COR-L47 (cell line): ENCODE measurements at places on chromosomes 4 and X.

DNA sequence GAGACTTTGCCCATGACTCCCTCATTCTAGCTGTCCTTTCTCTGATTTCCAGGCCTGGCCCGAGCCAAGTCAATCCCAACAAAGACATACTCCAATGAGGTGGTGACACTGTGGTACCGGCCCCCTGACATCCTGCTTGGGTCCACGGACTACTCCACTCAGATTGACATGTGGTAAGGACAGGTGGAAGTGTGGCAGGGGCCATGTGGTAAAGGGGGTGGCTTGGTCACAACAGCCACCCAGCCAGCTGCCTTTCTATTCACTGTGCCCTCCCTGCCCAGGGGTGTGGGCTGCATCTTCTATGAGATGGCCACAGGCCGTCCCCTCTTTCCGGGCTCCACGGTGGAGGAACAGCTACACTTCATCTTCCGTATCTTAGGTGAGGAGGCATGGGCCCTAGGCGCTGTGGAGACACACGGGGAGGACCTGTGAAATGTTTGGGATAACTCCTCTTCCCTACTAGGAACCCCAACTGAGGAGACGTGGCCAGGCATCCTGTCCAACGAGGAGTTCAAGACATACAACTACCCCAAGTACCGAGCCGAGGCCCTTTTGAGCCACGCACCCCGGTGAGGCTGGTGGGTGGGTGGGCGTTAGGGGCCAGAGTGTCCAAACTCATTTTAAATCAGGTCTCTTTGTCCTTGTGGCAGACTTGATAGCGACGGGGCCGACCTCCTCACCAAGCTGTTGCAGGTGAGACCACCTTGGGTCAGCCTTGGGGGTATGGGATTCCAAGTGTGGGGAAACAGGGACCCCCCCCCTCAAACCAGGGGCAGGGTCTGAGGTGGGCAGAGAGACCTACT lies 6.1 kb upstream of the USP11 start:
- DNase-seq = no peak

DNA sequence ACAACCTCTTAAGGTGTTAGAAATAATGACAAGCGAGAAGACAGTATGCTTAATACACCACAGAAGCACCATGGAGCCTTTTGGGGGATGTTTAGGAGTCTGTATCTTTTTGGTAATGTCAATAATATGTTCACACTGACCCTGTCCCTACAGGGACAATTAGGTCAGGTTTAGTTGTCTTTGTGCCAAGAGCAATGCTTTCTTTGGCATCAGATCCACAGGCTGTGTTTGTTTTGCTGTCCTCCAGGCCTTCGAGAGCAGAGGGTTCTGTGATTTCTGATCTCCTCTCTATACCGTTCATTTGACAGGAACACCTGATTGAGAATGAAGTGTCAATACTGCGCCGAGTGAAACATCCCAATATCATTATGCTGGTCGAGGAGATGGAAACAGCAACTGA lies 153.8 kb downstream of the DCLK2 start:
- no peak for DNase-seq

GRCh38 chrX:112341598-112341997 lies 259.0 kb upstream of the TRPC5 start:
- no peak for DNase-seq

GRCh38 chr4:42454755-42455420 lies 57.6 kb downstream of the SHISA3 start:
- DNase-seq = no peak

DNA sequence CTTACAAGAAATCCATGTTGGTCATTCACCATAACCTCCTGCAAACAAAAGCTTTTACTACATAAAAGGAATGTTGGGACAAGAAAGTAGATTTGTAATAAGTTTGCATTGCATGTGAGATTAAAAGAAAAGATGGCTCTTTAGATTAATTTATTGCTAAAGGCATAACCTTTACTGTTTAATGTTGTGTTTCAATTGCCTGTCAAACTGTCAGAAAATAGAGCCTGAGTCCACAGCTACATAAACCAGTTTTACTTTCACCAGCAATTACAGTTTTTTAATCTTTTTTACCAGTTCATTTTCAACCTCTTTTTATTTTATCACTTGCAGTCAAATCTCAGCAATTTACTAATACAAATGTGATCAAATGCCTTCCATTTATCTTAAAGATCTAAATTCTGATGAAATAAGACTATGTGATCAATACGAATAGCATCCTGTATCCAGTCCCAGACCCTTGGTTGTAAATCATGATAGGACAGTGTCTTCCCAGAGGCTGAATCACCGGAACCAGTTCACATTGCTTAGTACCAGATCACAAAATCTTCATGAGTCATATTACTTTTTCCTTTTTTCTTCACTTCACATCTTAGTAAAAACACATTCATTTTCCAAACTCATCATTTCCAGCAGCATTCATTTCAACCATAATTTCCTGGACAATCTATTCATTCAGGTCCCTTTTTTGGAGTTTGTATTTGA lies 95.4 kb upstream of the FRG1 start:
- DNase-seq = no peak

DNA sequence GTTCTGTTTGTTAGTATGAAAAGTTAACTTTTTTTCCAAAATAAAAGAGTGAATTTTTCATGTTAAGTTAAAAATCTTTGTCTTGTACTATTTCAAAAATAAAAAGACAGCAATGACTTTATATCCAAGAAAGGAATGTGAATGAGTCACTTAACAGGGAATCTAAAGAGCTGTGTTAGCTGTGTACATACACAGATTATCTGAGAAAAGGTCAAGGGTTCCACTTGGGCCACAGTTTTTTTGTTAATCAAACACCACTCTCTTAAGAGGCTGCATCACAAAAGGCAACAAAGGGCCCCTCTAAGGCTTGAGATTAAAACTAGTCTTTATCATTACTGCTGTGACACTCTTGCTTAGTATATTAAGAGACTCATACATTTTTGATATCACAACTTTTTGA lies 82.1 kb downstream of the FIP1L1 start:
- DNase-seq = no peak

DNA sequence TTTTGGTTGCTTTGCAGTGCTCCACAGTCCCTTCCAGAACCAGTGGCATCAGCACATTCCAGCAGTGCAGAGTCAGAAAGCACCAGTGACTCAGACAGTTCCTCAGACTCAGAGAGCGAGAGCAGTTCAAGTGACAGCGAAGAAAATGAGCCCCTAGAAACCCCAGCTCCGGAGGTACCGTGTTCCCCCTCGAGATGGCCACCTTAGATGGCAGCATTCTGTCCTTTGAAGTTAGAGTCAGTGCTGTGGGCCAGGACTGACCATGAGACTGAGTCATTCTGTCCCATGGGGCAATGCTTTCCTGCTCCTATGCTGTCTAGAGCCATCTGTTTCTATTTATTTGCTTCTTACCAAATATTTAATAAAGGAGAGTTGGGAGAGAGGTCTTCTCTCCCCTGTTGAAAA lies 112.3 kb downstream of the KLHL8 start:
- no peak for DNase-seq

DNA sequence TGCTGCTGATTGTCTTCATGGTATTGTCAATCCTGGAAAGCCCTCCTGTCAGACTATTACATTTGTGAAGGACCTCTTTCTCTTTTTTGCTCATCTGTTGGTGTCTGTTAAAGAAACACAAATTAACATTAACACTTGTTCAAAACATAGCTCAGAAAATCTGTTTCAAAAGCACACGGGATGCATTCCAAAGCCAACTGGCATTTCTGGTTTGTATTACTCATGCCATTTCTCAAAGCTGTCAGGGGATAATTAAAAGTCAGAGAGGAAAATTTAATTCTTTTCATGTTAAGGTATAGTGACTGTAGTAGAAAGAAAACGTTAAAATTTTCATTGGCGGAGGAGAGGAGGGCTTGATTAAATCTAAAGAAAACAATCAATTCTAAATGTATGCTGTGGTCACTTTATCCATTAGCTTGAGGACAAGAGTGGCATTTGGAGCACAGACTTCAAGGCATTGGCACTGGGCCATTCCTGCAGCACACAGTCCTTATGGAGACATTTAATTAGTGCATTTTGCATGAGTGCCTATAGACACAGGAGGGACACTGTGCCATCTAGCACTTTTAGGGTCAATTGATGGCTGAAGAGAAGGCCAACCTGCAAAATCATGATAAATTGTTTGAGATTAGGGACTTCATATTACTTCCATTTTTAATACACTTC lies 21.2 kb upstream of the GLRA2 start:
- no peak for DNase-seq

GRCh38 chr4:84407554-84408407 lies 91.3 kb downstream of the NKX6-1 start:
- DNase-seq = no peak

DNA sequence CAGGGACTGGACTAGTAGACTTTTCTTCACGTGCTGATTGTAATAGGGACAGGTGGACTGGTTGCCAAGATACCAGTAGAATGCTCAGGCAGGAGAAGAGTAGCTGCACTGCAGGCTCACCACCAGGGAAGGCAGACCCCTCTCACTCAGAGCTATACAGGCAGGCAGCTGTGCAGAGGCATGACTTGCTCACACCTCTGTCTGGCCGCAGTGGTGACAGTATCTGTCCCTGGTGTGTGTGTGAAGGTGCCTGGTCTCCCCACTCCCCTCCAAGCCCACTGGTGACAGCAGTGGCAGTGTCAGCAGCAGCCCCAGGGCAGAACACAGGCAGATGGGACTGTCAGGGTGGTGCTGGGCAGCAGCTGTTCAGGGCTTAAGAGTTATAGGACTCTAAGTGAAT lies 140.7 kb downstream of the RPS6KA6 start:
- DNase-seq = peak; percentile 7

- DNase-seq = no peak
These were observed 639 bp upstream of the PI4K2B start for GRCh38 chr4:25233194-25233593.

- no peak for DNase-seq
These were observed 118.6 kb upstream of the BEND4 start for GRCh38 chr4:42271096-42271495.

GRCh38 chrX:23100826-23101225 lies 101.1 kb downstream of the DDX53 start:
- DNase-seq = no peak

DNA sequence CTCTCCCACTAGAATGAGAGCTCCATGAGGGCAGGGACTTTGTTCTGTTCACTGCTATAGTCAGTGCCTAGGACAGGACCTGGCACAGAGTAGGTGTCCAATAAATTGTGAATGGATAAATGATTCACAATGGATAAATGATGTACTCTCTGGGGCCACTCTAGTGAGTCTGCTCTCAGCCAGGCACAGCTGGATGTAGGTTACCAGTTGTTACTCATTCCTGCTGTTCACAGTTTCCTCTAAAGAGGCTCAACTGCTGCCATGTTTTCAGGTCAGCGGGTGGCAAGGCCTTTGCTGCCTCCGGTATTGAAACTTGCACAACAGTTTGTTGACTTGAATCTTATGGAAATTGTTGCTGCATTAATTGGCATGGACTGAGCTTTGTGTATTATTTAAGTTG lies 99.1 kb downstream of the NHSL2 start:
- DNase-seq = no peak

GRCh38 chr4:116070283-116070682 lies 956.9 kb upstream of the NDST4 start:
- no peak for DNase-seq

- no peak for DNase-seq
These were observed 52.1 kb downstream of the NDST3 start for GRCh38 chr4:118086344-118086743.

DNA sequence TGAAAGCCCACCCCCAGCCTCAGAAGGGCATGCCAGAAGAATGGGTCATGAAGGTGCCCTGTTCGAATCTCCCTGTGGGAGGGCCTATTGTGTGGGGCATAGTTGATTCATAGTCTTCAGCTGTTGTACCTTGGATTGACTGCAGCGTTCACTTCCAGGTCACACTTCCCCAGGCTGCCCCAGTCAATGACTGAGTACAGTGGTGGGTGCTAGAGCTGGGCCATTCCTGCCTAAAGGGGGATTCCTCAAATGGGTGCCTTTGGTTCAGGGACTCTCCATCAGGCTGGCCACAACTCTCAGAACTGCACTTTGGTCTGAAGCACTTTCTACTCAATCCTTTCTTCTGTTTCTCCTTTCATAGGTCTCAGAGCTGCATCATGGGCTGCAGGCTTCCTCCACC lies 35.0 kb upstream of the RASGEF1B start:
- no peak for DNase-seq

- no peak for DNase-seq
These were observed 39.6 kb upstream of the GPR78 start for GRCh38 chr4:8540586-8540985.

GRCh38 chr4:152456609-152457008 lies 79.3 kb downstream of the FBXW7 start:
- no peak for DNase-seq

GRCh38 chr4:151835467-151835866 lies 74.7 kb upstream of the GATB start:
- DNase-seq = no peak

DNA sequence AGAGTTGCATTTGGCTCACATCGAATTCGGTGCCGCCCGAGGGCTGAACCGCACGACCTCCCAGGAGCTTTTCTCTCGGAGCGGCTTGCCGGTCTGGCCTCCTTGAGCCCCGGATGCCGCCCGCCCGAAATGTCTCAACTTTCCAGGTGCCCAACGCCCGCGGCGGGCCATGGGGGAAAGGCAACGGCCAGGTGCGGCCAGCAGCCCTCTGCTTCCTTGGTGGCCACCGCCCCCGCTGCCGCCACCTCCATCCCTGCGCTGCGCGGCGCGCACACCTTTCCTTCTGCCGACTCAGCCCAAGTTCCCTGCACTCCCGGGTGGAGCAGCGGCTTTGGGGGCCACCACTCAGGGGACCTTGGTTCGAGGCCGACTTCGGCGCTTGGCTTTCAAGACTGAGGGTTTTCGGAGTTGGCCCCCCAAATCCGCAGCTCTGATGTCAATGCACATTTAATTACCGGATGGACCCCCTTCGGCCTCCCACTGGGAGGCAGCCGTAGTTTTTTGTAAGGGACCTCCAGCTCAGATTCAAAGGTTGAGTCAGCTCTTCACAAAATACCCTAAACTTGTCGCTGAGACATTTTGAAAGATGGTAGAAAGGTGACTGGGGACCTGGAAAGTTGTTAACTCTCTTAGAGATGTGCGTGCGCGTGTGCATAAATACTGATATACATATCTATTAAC lies 1.1 kb downstream of the AFF2 start:
- DNase-seq = no peak

- no peak for DNase-seq
These were observed 121.7 kb upstream of the DIPK2B start for GRCh38 chrX:45322382-45322781.

DNA sequence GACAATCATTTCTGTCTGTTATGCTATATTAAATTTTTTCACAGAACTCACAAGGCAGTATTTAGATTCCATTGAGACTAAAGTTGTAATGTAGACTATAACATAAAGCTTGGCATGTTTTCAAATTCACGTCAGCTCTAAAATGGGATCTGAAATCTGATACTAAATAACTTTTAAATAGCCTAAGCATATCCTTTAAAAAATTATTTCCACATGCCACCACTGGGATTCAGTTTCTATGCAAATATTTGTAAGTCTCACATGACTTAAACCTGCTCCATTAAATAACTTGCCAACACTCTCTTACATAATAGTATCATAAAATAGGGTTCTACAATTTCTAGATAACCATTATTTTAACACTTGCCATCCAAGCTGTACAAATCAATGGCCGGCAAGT lies 32.4 kb downstream of the KLHL8 start:
- no peak for DNase-seq
